KG1 (cell line): ENCODE measurements at places on chromosomes 12 and 14.

DNA sequence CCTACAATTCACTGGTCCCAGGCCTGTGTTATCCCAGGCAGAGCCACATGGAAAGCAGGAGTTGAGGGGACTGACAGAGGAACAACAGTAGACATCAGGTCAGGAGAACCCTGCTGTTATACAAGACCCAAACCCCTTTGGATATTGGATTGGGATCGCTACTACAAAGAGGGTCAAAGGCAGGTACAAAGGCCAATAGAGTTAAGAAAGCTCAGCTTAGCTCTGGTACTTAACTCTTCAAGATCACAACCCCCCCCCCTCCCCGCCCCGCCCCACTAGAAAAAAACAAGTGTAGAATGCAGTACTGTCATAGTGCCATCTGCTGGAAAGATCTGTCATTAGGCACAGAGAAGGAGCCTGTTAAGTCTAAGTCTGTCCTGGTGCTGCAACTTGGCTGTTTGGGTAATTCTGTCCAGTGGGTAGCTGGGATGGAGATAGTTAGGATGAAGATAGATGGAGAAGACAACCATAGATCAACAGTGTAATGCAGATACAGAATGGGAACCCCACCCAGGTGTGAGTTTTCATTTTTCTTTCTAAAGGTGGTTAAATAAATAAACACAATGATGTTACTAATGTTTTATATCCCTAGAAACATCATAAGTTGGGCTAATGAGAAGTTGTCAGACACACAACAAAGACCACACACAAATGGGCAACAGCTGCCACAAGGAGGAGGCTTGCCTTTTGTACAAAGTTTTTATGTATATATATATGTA is 17.2 kb downstream of the REM2 start:
- peak; percentile 48 for DNase-seq

DNA sequence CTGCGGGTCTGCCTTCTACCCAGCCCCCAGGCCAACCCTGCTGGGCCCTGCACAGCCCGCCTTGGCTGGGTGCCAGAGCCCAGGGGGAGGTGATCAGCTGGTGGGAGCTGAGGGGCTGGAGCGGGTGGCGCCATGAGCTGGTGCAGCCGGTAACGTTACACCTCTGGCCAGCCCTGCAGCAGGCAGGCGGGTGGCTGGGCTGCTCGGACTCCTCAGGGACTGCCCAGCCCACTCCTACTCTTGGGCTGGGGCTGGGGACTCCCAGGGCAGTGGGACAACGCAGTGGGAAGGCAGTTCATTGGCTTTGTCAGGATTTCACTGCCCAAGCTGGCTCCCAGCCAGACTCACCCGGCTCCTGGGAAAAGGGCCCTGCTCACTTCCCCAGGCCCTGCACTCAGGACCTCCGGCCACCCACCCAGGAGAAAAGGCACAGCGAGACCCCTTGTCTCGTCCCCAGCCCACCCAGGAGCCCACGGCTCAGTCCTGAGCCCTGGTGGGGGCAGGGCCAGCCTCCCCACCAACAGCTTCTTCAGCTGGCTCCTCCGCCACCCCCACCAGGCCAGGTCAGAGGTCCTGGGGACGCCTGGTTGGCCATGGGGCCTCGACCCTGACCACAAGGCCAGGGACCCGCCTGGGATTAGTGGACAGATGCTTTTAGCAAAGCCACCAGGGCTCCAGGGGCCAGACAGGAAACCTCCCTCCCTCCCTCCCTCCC is 1.0 kb downstream of the PGF start:
- DNase-seq = no peak

DNA sequence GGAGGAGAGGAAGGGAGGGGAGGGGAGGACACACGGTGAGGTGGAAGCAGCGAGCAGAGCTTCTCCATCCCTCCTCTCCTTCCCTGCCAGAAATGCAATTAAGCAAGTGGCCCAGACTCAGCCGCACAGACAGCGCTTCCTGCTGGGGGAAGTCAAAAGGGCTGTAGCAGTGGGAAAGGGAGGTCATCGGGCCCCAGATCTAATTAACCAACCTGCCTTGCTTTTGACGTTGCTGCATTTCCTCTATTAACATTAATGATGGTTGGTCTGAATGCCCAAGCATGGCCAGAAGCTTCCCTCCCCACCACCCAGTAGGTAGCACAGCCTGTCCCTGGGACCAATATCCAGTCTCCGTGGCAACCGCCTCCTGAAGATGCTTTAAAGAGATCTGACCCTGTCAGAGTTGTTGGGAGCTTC is 4.6 kb upstream of the NGB start:
- no peak for DNase-seq

DNA sequence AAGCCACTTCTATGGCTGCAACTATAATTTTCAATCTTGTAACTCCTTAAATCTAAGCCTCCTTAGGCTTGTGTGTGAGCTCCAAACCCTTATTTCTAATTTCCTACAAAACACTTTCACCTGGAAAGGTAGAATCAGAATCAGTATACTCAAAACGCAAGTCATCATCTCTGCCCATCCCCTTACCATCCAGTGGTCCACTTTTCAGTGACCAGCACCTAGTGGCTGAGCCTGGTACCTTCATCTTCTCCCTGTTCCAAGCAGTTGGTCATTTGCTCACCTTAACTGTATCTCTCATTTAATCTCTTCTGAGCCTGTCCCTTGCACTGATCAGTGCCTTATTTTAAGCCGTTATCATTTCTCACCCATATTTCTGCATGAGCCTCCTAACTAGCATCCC is 107.9 kb downstream of the PPM1H start:
- DNase-seq = no peak

DNA sequence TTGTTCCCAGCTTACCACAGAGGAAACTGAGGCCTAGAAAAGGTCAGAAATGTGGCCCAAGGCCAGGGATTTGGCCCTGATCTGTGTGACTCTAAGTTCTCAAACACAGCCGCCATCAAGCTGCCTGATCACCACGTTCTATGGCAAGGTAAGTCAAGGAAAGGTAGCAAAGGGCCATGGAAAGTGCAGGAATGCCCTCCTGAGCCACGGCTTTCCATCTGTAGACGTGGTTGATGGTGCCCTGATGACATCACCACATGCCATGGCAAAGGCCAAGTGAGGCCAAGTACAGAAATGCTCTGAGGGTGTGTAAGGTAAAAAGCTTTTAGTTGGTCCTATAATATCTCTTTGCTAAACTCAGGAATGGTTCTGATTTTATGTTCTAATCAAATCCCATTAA is 99.3 kb downstream of the DNAH10 start:
- no peak for DNase-seq

- no peak for DNase-seq
Measured at GRCh38 chr14:98345161-98345560, 926.8 kb downstream of the BCL11B start.
